Fibroblast of the aortic adventitia (primary cell): ENCODE measurements at places on chromosomes 7 and 10. TPM values are rescaled to one million over a fixed set of nuclear protein-coding genes. Genes with fewer than 3 reads are reported as not detected.

The PFKFB3 gene
- 9.4 and 23.0 TPM in 2 replicates for total RNA-seq

The MMD2 gene
- not detected in 2 replicates for total RNA-seq

The SLC39A12 gene
- not detected in 2 replicates for total RNA-seq

The HMX3 gene
- not detected in 2 replicates for total RNA-seq

The PCLO gene
- 0.36 TPM in 1 of 2 replicates, not detected in the other for total RNA-seq

The ASZ1 gene
- not detected in 2 replicates for total RNA-seq

The DNAJC9 gene
- total RNA-seq = 18.7 and 41.0 TPM in 2 replicates

The MLXIPL gene
- total RNA-seq = 0.72 and 2.0 TPM in 2 replicates

The GHRHR gene
- total RNA-seq = not detected in 2 replicates

The SLC13A1 gene
- not detected in 2 replicates for total RNA-seq

The FZD8 gene
- total RNA-seq = 8.8 and 15.4 TPM in 2 replicates

The CDNF gene
- total RNA-seq = 1.2 and 2.4 TPM in 2 replicates

The OPALIN gene
- total RNA-seq = not detected in 2 replicates

The PDZD7 gene
- total RNA-seq = 0.16 and 0.27 TPM in 2 replicates

The WNT2 gene
- 1.8 and 9.9 TPM in 2 replicates for total RNA-seq

The OR6B1 gene
- total RNA-seq = not detected in 2 replicates

The PLCE1 gene
- total RNA-seq = 4.2 and 8.9 TPM in 2 replicates
